Activated CD4-positive, alpha-beta T cell treated with anti-CD3 and anti-CD28 coated beads, Interleukin-2, amount 50 U/mL, for 48 hours (primary cell): ENCODE measurements at places on chromosomes 1 and 21.

DNA sequence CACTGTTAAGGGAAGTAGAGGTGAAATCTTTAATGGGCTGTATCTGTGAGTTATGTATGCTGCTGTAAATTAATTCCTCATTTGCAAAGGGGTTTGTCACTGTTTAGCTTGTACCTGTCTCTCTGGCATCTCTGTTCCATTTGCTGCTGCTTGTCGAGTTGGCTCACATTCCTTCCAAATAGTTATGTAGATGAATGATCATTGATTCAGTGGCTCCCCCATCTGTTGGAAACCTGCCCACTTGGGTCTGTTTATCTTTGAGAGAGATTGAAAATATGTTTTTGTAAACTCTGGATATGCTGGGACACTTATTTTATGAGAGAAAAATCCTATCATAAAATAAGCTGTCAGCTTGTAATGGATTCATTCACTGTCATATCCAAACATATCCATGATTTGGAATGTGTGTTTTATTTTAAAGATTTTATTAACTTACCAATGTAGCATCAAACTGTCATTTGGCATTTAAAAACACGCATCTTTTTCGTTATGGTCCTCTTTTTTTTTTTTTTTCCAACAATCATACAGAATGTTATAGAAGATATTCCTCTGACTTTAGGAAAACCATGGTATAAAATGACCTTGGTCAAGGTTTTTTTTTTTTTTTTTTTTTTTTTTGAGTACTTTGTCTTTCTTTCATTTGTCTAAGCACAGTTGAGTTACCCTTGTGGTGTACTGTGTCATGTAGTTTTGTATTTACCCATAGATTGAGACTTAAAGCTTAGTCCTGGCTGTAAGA is 3.5 kb downstream of the RYR2 start:
- no peak for DNase-seq

DNA sequence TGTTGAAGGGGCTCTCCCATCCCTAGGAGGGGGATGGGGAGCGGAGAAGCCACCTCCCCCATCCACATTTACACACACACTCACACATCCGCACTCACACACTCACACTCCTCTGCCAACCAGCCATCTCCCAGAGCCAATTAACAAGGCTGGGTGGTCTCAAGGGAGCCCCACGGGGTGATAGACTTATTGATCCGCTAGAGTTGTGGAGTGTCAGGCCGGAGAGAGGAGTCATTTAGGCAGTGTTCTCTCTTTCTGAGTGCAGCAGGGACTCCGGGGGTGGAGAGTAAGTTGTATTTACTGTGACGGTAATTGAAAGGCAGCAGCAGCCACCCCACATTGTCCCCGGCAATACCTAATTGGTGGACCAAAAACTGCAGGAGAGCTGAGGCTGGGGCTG is 61.6 kb downstream of the KLHDC7A start:
- DNase-seq, result no peak

GRCh38 chr1:22689505-22689904 is 21.1 kb upstream of the EPHB2 start:
- DNase-seq, result no peak

DNA sequence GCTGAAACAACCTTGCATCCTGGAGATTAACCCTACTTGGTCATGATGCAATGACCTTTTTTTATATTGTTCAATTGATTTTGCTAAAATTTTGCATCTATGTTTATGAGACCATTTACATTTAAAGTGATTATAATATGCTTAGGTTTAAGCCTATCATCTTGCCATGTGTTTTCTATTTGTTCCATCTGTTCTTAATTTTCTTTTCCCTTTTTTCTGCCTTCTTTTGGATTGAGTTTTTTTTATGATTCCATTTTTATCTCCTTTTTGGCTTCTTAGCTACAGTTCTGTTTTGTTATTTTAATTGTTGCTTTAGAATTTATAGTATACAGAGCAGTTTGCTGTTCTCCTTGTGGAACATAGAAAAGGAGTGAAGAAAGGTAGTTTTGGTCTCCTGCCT is 385.1 kb upstream of the USP24 start:
- no peak for DNase-seq

GRCh38 chr21:45874716-45875415 is 106.7 kb upstream of the COL6A1 start:
- no peak for DNase-seq

GRCh38 chr21:42286416-42286815 is 28.8 kb downstream of the TFF3 start:
- DNase-seq, result no peak

DNA sequence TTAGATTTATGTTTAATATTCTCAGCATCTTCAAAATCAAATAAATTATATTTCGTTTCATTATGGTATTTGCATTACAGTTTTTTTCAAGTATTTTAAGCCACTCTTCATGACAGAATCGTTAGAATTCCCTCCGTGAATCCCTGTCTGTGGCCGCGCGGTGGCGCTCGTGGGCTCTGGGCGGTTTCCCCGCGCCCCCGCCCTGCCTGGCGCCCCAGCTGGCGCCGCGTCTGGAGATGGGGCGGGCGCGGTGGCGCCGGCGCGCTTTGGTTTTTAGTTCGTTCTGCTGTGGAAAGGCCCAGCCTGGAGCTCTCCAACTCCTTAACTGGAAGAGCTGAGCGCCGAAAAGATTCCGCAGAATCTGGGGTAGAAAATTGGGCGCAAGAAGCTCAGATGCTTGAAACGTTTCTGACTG is 25.7 kb downstream of the PRMT2 start:
- peak; percentile 60 for DNase-seq

DNA sequence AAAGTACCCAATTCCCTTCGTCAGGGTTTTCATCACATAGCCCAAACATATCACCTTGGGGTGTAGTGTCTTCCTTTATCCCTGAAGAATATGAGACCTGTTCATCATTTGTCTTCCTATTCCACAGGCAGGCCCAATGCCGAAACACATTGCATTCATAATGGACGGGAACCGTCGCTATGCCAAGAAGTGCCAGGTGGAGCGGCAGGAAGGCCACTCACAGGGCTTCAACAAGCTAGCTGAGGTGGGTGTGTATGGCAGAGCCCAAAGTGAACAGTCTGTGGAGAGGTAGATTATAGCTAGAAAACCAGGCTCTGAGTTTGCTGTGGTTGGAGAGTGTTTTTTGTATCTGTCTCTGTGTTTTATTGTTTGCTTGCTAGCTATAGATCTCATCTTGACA is 5.9 kb downstream of the DHDDS start:
- DNase-seq, result no peak

- DNase-seq, result no peak
Observed at GRCh38 chr1:25017436-25018109, 87.5 kb upstream of the RUNX3 start.
